Memory B cell (primary cell): ENCODE measurements at places on chromosomes 7 and 10.

GRCh38 chr10:122939856-122940543, 14.0 kb downstream of the C10orf88 start:
- no peak for DNase-seq

GRCh38 chr10:21299330-21299729, 226.2 kb downstream of the SKIDA1 start:
- no peak for DNase-seq

DNA sequence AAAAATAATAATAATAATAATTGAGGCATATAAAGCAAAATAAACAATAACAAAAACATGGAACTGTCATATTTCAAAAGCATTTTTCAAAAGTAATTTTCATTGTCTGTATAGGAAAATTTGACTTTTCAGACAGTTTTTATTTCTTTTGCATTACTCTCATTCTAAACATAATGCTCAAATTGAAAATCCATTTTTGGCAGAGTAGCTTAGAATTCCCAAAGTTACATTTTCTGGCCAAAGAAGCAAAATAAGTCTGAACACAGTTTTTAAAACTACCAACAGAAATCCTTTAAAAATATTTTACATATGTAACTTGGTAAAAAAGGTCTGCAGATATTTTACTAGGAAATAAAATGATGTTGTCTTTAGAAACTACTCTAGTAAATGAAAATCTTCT, 535.4 kb downstream of the ANKRD7 start:
- DNase-seq, result no peak

- DNase-seq, result no peak
Observed at GRCh38 chr10:57905861-57906260, 361.8 kb downstream of the IPMK start.

DNA sequence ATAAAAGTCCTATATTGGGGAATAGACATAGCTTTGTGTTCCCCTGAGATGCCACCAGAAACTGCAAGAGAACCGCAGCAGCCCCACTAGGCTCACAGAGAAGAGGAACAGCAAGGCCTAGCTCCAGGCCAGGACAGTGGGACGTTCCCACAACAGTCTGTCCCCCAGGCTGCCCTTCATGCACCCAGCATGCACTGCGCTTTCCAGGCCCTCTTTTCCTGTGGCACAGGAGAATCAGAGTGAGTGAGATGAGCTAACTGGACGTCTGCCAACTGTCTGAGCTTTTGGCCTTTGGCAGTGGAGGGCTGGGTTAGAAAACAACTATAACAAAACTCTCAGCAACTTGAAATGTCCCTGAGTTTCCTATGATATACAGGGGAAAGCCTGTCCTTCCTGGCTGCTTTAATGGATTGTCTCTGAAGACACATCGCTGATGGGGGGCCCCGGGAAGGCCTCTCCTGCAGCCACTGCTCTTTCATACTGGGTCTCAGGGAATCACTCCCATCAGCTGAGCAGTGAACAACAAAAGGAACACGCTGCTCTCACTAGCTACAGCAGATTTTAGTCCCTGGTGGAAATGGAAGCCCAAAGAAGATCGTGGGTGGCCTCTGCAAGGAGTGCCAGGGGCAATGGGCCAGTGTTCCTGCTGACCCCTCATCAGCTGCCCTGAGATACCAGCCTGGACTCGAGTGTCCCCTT, 53.5 kb downstream of the PODXL start:
- no peak for DNase-seq

- DNase-seq, result no peak
Observed at GRCh38 chr10:2926918-2927660, 140.3 kb upstream of the PFKP start.

- DNase-seq, result no peak
Observed at GRCh38 chr10:46035923-46036849, 5.8 kb upstream of the NCOA4 start.

DNA sequence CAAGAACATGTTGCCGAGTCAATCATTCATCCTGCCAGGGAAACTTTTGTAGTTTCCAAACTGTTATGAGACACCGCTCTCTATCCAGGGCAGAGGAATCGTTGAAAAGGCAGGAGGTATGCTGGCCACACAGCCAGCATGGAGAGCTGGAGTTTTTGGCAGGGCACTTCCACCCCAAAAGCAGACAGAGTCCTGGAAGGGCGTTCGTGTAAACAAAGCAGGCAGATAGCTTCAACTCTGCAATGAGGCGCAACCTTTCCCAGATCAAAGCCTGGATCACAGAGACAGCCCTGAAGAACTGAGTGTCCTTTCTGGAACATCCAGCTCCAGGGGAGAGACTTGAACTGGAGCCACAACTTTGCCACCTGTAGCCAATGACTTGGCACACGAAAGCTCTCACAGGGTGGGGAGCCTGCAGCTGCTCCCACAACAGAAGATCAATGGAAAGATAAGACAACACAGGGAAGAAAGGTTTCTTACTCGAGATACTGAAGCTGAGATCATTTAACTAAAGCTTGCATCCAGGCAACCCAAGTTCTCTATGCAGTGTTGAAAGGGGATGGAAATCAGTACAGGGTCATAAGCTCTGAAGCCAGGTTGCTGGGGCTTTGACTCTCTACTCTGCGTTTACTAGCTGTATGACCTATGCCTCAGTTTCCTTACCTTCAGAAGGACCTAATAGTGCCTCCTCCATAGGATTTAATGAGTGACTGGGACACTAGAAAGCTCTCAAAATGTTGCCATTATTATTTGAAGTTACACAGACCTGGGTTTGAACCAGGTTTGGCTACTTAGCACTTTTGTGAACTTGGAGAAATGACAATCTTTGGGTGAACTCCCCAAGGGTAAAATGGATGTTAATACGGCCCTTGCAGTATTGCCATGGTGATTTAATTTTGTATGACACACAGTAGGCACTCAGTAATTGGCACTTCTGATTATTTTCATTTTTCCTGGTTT, 434.8 kb upstream of the NPVF start:
- no peak for DNase-seq

DNA sequence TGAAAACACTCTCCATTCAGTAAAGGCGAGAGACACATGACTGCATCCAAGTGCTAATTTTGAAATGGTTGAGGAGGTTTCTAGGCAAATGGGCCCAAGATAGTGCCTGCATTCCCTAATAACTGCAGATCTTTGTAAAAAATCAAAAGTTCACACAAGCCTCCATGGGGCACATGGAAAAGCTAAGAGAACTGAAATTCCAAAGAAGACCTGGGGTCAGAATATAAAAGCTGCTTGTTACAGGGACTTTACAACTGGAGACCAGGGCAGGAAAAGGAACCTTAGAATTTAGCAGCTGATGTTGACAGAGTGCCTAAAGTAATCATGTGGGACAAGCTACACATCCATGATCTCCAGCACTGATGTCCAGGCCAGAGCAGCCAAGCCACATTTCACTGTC, 10.0 kb upstream of the ABI1 start:
- no peak for DNase-seq

DNA sequence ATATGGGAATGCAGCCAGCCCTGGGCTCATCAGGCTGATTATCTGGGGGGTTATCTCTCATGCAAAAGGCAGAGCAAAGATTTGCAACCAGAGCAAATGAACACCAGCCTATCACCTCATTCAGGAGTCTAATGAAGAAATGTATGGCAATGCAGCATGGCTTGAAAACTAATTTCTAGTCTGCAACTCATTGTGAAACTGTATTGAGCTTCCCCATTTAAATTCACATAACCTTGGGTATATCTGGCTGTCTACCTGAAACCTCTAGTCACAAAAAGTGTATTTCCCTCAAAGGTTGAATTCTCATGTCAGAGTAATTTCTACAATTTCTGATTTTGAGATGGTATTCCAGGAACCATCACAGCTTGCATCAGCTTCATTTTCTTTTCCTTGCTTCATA, 240.0 kb downstream of the SDHAF3 start:
- no peak for DNase-seq

DNA sequence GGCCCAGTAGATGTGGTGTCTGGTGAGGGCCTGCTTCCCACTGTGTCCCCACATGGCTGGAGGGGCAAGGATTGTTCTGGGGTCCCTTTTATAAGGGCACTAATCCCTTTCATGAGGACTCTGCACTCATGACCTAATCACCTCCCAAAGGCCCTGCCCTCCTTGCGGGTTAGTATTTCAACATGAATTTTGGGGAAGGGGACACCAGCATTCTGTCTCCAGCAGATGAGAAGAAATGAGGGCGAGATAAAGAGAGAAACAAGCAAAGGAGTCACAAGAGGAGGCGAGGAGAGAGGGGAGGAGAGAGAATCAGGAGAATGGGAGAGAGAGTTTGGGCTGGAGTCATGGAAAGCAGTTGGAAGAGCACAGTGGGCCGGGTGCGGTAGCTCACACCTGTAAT, 83.7 kb downstream of the C10orf105 start:
- no peak for DNase-seq

DNA sequence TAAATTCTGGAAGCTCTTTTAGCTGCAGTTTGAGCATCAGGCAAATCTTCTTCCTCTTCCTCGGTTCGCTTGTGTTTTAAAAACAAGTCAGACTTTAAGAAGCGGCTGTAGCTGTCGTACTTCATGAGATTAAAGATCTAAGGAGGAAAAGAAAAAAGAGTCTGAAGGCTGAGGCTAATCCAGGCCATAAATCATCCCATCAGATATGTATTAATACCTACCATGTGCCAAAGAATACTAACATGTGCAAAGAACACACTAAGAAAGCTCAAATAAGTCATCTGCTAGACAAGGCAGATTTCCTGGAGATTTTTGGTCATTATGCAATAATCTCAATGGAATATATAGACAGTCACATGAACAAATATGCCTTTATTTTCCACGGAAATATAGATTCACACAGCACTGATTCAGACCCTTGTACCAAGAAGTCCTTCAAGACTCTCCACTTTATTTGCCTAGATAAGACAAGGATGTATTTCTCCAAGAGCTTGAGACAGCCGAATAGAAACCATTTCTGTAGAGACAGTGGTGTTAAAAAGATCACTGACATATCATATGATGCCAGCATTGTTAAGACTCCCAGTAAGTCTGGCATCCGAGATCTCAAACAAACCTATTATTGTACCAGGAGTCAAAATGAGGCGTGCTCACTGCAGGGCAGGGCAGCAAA, 42.3 kb downstream of the RGS10 start:
- no peak for DNase-seq

DNA sequence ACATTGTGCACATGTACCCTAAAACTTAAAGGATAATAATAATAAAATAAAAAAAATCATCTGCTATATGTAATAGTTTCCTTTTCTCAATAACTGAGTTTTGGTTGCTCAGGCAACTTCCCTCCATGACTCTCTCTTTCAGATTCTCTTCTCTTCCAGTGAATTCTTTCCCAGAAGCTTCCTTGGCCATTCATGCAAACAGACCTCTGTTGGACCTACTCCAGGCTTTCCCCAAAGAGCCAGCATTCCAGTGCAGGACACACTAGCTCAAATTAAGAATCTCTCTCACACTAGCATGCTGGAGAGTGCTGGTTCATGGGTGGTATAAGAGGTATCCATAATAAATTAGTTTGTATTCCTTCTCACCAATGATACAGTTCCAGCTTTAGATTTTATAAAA, 31.0 kb upstream of the ZEB1 start:
- no peak for DNase-seq

GRCh38 chr7:155943251-155943899, 131.1 kb upstream of the SHH start:
- no peak for DNase-seq

GRCh38 chr7:51326656-51327286, 10.2 kb upstream of the COBL start:
- DNase-seq, result no peak

DNA sequence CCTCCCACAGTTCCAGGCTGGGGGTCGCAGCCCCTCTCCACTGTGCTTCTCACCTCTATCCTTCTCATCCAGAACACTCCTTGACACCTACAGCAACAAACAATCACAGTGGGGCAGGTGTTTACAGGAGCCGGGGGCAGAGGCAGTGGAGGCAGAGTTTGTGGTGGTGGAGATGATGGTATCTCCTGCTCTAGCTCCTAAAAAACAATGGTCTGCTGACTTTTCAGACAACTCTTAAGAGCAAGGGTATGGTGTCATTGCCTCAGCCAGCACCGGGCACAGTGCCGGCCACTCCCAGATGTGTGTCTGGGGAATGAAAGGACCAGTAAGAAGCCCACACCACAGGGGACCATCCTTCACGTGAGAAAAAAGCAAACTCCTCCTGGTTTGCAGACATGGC, 36.3 kb upstream of the ANTXRL start:
- no peak for DNase-seq

GRCh38 chr10:130175074-130175473, 38.9 kb downstream of the GLRX3 start:
- DNase-seq, result no peak

DNA sequence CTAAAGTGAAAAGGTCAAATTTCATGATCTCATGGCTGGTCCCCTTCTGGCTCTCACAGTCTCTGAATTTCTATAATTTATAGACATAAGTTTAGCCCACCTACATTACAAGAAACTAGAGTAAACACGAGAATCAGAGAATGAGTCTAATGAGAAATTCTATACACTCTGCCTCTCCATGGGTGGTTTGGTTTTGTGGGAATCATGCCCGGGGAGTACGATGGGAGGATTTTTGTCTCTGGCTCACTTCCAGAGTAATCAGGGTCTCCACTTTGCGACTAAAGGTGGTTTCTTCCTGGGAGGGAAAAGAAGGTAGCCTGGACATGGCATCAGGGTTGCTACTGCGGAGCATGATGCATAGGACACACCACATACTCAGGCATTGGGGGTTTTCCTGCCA, 69.7 kb downstream of the MRC1 start:
- no peak for DNase-seq

- DNase-seq, result no peak
Observed at GRCh38 chr7:74372511-74373111, 81.1 kb upstream of the GTF2IRD1 start.

GRCh38 chr7:101088858-101089529, 3.7 kb downstream of the TRIM56 start:
- no peak for DNase-seq

- no peak for DNase-seq
Observed at GRCh38 chr7:55172881-55173609, 154.2 kb downstream of the EGFR start.

DNA sequence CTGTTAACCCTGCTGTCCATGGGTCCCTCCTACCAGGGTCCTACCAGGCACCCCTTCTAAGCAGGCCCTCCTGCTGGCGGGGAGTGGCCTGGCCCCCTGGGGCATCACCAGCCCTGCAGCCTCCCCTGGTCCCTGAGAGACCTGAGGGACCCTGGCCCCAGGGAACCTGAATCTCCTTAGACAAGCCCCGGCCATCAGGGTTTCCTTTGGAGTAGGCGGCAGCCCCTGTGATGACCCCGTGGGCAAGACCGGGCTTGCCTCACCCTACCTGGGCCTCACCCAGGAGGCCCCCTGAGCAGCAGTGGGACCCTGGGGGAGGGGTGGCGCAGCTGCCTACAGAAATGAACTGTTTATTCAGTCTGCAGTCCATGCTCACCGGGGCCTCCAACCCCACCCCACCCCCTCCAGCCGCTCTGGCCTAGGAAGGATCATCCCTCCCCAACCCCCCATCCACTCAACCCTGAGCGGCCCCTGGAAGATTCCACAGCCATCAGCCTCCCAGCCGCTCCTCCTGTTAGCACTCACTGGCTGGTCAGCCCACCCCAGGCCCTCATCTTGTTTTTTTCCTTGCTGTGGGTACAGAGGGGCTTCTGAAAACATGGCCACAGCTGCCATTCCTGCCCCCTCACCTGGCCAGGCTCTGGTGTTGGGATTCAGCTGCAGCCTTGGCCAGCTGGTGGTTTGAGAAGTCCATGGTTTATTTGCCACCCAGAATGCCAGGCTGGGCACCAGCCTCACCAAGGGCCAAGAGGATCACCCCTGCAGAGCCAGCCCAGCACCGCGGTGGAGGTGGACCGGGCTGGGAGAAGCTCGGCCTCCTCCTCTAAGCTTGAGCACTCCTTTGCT, 34.8 kb upstream of the CHST15 start:
- DNase-seq, result no peak
